Lung (tissue), 17 donors: ENCODE measurements at places on chromosomes 16 and 17. TPM values are rescaled to one million over a fixed set of nuclear protein-coding genes. Genes with fewer than 3 reads are reported as not detected.

GRCh38 chr16:27748868-27749546 lies 199.1 kb downstream of the KATNIP start:
- no peak for DNase-seq

DNA sequence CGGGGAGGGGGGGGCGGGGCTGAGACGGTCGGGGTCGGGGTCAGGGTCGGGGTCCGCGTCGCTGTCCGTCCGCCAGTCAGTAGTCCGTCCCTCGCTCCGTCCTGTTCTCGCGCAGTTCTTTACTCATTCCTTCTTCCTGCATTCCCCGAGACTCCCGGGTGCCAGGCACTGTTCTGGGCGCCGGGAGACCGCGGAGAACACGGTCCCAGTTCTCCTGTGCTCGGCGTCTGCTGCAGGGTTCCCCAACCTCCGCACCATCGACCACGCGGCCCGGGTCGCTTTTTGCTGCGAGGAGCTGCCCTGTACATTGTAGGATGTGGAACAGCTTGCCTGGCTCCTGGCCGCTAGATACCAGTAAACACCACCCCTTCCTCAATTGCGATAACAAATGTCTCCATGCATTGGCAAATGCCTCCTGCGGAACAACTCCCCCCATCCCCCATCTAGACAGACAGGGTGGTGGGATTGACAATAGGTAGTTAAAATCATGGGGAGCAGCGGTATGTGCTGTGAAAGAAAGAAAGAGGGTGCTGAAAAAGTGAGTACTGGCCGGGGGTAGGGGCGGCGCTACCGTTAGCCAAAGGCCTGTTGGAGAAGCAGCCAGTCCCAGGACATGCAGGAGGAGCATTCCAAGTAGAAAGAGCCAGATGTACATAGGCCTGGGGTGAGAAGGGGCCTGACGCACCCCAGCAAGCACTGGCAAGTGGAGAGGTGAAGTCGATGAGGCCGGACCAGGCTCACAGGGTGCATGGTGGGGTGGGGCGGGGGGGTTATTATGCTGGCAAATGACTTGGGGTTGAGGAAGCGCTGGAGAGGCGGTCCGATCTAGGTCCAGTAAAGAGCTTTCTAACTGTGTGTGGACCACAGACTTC lies 631 bp downstream of the TRAF7 start:
- peak; percentile 74 for DNase-seq

DNA sequence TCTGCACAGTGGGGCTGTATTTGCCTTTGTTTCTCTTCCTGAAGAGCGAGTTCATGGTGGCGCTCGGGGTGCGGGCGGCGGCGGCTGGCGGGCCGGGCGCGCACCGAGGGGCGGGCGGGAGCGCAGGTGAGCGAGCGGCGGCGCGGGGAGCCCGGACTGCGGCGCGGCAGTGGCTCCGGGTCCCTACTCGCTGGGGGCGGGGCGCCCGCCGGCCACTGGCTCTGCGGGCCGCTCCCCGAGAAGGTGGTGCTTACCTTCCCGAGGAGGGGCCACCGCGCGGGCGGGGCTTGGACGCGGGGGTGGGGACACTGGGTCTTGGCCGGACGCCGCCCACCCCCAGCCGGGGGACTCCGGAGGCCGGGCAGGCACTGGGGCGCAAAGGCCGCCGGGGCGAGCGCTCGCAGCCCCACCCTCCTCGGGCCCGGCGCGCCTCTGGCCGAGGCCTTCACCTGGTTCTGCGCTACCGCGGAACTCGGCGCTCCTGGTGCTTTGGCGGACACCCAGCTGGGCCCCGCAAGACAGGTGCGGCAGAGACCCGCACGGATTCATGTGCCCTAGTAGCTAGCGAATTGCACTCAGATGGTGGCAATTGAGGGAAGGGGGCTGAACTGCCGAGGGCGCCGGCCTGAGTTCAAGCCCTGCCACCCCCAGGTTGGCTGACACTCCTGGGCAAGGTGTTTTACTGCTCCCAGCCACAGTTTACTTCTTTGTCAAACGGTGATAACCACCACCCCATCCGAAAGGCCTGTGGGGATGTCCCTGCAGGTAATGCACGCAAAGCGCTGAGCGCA lies at the start of gene PPL:
Gene PPL, minus strand, starts transcription at position 158 of the 791 bp plus-strand sequence. Its CDS starts 103 bp downstream, at position 55.
- DNase-seq = peak; percentile 66

GRCh38 chr17:33811984-33812577 lies 443.0 kb upstream of the CCL2 start:
- peak; percentile 18 for DNase-seq

- peak; percentile 47 for DNase-seq
Measured at GRCh38 chr16:55056585-55057401, 126.1 kb downstream of the IRX5 start.

DNA sequence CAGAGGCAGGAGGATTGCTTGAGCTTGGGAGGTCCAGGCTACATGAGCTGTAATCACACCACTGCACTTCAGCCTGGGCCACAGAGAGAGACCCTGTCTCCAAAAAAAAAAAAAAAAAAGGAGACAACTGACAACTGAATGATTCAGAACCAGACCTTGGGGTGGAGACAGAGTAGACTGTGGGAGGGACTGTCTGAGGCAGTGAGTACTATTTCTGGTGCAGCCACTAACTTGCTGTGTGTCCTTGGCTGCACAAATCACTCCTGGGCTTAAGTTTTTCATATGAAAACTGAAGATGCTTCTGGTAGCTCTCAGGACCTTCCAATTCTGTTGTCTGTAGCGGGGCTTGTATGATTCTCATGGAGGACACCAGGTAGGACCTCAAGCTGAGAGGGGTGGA lies 5.8 kb downstream of the ASB16 start:
- no peak for DNase-seq

DNA sequence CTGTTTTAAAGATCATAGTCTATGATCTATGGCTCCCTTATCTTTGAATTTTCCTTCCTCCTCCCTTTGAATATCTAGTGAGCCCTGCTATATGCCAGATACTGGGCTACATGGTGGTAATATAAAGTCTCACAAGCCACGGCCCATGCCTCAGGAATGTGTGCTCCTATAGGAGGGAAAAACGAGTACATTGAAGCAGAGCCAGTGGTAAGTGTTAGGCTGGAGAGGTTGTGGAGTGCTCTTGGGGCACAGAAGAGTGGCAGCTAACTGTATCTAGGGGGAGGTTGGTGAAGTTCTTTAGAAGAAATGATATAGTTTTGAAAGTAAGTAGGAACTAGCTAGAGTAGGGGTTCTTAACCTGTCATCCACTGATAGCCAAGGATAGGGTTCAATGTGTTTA lies 105.8 kb upstream of the PMFBP1 start:
- peak; percentile 36 for DNase-seq

DNA sequence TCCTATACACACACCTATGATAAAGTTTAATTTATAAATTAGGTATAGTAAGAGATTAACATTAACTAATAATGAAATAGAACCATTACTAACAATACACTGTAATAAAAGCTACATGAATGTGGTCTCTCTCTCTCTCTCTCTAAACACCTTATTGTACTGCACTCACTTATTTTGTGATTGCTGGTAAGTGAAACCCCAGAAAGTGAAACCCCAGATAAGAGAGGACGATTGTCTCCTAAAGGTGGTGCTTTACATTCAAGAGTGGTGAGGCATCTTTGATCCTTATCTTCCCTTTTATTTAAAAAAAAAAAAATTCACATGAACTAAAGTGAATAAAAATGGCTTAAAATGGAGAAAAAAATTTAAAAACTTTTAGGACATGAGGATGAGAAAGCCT lies 80.1 kb upstream of the TRAP1 start:
- DNase-seq = no peak

TRAF4 gene
- 92.4 TPM for total RNA-seq

CIITA gene
- 59.6 TPM for total RNA-seq

USP31 gene
- 26.3 TPM for total RNA-seq

MLYCD gene
- 9.1 TPM for total RNA-seq

GCSH gene
- 16.3 TPM for total RNA-seq
